ENCODE measurements at places on chromosomes 3 and 15.
A peak's percentile ranks its signal among the peaks of the same experiment; 100 is the strongest.

DNA sequence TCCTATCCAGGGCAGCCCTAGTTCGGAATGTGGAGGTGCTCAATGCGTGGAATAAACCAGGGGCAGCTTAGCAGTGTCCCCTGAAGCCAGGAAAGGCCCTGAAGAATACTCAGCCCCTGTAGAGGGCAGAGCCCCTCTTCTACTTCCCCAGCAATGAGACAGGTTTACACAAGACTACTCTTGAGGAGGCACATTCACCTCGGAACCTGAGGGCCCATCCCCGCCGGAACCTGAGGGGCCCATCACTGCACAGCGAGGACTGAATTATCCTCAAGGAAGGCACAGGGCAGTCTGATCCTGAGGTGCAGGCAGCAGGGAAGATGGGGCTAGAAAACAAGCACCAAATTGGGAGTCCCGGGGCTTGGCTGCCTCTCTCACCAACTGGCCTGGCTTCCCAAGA is 22.2 kb downstream of the CCDC13 start:
- DNase-seq = no peak

- no peak for DNase-seq
Measured at GRCh38 chr3:56197991-56198390, 270.3 kb downstream of the ERC2 start.

DNA sequence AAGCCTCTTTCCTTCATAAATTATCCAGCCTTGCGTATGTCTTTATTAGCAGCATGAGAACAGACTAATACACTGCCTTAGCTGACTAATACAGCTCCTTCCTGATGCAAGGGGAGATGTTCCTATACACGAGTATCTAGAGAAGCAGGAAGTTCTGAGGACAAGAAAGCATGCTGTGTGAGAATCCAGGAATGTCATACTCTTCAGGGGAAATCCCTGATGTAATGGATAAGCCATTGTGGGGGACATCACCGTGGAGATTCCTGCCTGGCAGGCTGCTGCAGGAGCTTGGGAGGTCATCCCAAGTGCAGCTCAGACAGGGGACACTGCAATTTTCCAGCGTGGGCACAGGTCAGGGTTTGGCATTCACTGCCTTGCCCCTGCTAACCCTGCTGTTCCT is 476.9 kb downstream of the NR2F2 start:
- DNase-seq = no peak

DNA sequence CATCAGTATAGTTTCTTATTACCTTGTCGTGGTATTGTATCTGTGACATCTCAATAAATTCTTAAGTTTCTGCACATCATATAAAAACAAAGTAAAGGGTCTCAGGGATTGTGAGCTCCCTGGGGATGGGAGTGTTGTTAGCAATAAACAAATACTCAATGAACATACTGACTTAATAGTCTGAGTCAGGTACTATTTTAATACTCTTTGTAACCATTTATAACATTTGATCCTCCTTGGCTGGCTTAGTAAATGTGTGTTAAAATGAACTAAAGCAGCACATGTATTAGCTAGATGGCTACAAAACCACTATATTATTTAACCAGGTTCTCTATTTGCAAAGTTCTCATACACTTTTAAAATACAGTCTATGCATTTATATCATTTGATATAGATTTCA is 1.8 kb downstream of the ICE2 start:
- no peak for DNase-seq

DNA sequence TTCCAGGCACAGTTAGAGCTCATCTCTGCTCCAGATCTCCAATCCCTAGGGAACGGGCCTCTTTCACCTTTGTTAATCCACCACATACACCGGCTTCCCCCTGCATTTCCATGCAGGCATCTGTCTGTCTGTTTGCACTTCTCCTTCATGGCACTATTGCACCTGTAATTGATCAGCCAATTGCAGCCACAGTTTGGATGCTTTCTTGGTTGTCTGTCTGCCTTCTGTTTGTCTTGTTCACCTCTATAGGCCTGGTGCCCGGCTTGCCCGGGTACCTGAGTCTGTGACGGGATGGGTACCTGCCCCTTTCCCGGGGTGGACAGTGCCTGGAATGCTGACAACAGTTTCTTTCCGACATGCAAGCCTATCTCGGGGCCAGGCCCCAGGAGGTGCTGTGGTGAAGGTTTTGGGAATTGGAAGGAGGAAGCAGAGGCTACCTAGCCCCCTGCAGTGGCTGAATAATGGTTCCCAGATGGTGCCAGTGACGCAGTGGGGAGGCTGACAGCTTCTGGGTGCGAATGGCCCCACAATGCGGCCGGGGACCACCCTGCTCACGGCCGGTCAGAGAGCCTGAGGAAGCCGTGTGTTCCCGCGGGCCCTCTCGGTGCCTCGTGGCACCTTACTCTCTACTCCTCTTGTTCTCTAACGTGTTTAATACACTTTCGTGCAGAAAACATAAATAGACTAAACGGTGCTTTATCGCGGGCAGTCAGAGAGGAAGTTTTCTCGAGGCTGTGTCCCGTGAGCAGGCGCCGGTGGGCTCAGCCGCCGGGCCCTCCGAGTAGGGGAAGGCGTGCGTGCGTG is 31.3 kb upstream of the RAB6B start:
- DNase-seq = no peak

DNA sequence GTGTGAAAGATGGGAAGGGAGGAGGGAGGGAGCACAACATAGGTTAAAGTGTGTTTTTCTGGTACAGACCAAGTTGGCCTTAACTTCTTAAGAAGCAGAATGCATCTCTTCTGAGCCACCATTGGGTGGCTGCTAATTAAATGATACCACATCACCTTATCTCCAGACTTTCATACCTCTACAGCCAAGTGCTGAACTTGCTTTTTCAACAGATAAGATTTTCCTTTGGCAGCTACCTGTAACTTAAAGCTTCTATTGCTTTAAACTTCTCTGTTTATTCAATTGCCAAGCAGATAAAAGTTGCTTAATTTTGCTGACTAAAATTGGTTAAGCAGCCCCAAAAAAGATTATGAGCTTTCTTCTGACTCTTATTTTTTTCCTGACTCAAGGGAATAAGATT is 292.4 kb upstream of the SGO1 start:
- DNase-seq = no peak

DNA sequence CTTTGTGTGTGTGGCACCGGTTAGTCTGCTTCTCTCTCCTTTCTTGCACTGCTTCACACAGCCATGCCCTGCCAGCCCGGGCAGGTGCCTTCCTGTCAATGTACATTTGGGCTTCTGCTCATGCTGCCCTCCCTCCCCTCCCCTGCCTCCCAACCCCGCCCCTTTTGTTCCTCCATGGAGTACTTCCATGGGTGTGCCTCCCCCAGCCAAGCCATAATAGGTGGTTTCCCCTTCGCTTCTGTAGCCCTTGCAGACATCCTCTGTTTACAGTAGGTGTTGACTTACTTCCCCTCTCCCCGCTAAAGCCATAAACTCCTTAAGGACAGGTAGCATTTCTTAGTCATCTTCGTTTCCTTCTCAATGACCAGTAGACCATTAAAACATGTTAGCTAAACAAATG is 31.8 kb upstream of the CRTC3 start:
- DNase-seq = no peak

GRCh38 chr15:29003191-29003839 is 117.5 kb downstream of the APBA2 start:
- no peak for DNase-seq

- no peak for DNase-seq
Measured at GRCh38 chr15:32829436-32829835, 111.6 kb downstream of the GREM1 start.

DNA sequence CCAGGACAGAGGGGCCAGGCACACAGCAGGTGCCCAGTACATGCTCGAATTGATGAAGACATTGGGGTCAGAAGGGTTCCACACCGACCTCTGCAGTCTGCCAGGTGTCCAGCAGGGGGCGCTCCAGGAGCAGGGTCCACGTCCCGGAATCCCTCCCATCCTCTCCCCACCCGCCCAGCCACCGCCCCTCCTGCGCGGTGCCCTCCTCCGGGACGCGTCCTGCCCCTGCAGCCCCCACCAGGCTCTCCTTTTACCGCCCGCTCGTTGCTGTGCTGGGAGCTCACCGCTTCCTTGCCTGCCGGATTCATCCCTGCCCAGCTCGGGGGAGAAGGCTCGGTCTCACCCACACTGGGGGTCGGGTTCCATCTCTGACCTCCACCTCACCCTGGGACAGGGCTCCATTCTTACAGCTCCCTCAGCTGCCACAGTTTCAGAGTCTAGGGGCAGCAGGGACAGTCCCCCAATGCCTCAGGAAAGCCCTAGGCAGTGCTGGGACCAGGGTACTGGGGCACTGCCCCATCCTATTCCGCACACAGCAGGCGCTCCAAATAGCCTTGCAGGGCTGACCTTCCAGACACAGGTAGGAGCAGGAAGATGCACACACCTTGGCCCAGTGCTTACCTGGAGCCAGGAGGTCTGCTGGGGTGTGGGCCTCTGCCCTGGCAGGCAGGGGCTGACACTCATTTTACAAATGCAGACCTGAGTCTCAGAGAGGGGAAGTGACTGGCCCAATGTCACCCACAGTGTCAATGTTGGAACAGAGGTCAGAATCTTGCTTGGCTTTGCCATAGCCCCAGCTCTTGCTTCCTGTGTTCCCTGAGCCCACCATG is 31.0 kb downstream of the GRIP2 start:
- DNase-seq = peak; percentile 78

GRCh38 chr15:78810362-78811123 is 721 bp downstream of the ADAMTS7 start:
- DNase-seq = no peak

DNA sequence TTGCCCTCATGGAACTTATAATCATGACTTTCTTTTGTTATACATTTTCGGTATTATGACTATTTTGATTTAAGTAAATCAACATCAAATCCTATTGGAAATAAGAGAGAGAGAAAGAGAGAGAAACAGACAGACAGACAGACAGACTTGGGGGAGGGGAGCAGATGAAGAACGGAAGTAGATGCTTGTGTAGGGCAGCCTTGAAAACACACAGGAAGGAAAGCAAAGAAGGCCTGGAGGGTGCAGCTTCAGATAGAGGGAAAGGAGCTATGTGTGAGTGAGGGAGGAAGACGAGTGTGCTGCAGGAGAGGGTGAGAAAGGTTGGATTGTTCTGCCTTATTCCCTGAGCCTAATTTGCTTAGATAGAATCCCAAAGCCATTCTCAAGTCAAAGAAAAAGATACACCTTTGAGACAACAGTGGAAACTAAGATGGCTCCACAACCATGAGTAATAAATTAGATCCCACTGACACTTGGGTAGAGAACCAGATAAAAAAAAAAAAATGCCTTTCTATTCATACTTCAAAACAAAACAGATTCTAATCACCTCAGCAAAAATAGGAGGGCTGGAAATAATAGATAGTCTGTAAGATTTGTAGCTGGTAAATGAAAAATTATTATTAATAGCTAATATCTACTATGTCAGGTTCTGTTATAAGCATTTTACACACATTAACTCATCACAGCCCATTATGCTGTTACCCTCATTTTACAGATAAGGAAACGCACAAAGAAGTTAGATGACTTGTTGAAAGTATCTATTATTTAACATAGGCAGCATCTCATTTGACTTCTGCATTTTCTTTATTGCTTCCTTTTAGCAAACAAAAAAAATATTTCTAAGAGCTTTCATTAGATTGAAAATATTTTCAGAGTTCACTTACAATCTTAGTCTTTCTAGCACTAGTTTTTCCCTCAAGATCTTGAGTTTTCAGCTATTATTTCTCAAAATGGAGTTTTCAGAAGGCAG is 214.1 kb downstream of the TNIK start:
- no peak for DNase-seq

GRCh38 chr15:50753463-50753862 is 12.0 kb downstream of the SPPL2A start:
- no peak for DNase-seq

DNA sequence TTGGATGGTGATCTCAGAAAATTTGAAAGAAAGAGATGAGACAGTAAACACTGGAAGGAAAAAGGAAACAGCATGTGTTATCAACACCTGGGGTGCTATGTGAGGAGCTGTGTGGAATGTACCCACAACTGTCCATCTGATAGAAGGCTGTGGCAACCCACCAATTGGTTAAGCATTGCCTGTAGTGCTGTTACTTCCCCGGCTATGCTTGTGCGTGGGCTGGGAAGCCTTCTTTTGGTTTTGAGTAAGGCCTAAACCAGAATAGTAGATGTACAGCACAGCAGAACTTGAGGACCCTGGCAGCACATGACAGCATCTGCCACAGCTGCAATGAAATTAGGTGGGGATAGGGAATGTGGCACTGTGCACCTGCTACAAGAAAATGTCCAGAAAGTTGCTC is 184.5 kb downstream of the FHIT start:
- DNase-seq = no peak

GRCh38 chr15:57377478-57377847 is 1.2 kb downstream of the CGNL1 start:
- DNase-seq = no peak

DNA sequence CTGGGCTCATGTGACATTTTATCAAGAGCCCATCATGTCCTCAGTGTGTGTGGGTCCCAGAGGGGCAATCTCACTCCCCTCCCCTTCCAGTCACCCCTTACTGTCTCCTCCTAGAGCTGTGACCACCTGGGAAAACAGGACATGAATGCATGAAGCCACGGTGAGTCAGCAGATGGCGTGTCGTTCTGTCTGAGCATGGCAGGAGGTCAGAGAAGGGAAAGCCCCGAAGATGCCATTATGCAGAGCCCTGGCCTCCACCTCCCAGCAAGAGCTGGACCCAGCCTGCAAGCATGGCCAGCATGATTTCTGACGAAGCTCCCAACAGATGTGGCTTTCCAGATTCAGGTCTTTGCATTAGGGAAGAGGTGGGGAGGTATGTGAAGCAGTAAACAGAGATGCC is 118.5 kb downstream of the TLE3 start:
- DNase-seq = no peak

DNA sequence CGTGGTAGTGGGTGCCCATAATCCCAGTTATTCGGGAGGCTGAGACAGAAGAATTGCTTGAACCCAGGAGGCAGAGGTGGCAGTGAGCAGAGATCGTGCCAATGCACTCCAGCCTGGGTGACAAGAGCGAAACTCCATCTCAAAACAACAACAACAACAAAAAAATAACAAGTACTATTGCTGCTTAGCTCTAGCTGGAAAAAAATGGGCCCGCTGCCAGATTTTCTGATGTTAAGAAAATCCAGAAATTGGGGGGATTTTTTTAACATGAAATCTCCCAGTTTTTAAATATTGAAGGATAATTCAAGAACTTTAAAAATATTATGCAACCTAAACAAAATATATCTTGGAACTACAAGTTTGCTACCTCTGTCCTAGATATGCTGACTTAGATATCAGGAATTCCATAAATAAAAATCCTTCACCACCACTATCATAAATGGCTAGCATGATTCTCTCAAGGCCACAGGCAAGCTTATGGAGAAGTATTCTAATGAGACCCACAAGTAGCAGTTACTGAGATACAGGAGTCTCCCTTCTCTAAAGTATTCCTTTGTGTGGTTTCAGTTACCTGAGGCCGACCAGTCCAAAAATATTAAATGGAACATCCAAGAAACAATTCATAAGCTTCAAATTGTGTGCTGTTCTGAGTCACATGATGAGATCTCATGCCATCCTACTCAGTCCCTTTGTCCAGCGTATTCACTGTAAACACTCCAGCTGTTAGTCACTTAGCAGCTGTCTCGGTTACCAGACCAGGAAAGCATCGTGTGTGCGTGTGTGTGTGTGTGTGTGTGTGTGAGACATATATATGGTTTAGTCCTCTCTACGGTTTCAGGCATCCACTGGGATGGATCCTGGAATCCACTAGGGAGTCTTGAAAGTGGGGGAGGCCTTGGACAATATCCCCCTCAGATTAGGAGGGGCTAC is 277.2 kb downstream of the TBL1XR1 start:
- DNase-seq = no peak

All from stimulated activated CD4-positive, alpha-beta T cell treated with anti-CD3 and anti-CD28 coated beads, Interleukin-4, amount 100 ng/mL, for 24 hours (primary cell).